ENCODE measurements at places on chromosomes 2 and 18.

DNA sequence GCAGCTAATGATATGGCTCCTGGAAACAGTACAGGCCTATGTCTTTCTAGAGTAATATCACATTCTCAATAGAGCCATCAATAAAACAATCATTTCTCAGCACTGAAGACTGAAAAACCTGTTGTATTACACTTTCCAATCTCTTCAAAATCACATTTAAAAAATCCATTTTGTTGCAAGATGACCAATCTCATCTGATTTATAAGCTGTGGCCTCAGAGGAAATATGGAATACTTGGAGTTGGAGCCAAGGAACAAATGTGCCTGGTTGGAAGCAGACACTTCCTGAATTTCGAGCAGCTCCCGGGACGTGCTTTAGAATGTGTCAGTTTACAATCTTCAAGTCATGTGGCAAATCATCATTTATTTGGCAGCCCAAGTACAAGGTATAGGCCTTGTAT lies 114.5 kb downstream of the ADCYAP1 start:
- DNase-seq, result no peak

DNA sequence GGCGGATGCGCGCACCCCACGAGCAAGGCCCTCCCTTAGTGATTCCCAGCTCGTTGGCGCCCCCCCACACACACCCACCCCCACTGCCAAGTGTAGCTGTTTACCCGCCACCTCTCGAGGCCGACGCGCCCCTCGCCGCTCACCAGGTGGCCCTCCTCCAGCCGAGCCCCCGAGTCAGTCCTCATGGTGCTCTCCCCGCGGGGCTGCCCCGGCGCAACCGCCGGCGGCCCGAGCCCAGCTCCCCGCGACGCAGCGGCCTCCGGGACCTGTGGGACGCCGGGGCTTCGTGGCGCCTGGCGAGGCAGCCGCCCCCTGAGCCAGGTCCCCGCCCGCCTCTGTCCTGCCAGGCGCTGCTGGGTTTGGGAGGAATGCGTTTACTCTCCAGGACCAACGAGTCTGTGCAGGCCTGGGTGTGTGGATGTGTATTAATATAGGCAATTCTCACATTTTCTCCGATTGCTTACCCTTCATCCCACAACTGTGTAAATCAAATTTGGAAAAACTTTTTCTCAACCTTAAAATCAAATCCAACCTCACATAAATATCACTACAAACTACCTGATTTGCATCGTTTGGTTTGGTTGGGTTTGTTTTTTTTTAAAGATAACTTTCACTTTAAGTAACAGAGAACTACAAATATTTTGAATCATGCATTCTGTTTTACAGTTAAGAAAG lies at the start of gene TMEM237:
Gene TMEM237, minus strand, starts transcription at position 288 of the 675 bp plus-strand sequence. Its CDS starts 103 bp downstream, at position 185.
- DNase-seq, result no peak

DNA sequence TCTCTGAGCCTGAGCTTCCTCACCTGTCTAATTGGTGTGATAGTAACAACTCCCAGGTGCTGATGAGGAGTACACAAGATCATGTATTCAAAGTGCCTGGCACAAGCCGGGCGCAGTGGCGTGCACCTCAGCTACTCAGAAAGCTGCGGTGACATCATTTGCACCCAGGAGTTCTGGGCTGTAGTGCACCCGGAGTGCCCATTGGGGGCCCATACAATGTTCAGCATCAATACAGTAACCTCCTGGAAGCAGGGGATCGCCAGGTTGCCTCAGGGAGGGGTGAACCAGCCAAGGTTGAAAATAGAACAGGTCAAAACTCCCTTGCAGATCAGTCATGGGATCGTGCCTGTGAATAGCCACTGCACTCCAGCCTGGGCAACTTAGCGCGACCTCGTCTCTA lies 11.2 kb upstream of the C1QL2 start:
- no peak for DNase-seq

GRCh38 chr2:178450524-178450773 lies 526 bp downstream of the PRKRA start:
- DNase-seq, result no peak

DNA sequence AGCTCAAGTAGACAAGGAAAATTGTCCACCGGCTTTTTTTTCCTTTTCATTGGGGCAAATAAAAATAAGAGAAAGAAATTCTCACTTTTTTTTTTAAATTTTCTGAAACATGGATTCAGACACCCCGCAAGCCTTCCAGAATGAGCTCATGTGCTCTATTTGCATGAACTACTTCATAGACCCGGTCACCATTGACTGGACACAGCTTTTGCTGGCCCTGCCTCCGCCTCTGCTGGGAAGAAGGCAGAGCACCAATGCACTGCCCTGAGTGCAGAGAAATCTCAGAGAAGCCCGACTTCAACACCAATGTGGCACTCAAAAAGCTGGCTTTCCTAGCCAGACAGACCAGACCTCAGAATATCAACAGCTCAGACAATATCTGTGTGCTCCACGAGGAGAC lies 30.2 kb upstream of the TRIM43B start:
- no peak for DNase-seq

GRCh38 chr2:165864296-165864695 lies 70.2 kb upstream of the GALNT3 start:
- no peak for DNase-seq

DNA sequence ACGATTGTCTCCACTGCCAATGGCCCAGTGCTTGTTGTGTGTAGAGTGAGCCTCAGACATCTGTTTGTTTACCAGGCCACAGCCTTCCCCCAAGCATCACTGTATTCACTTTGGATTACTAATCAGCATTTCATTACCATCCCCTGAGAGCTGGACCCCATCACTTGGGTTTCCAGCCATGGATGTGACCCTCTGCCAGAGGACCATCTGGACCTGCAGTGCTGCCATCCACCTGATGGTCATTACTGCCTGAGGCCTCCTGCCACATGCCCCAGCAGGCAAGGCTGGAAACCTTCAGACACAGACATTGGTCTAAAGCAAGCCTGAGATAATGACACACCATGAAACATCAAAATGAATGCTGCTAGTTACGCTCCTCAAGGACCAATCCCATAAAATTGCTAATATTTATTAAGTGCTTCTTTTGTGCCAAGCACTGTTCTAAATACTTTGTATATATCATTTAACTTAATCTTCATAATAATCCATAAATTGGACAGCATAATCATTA lies 2096.3 kb upstream of the CELF4 start:
- no peak for DNase-seq

- DNase-seq, result no peak
Observed at GRCh38 chr2:38776531-38776930, 1.5 kb upstream of the GEMIN6 start.
